ENCODE measurements at places on chromosomes 7 and 10. TPM values are rescaled to one million over a fixed set of nuclear protein-coding genes. Genes with fewer than 3 reads are reported as not detected.
A peak's percentile ranks its signal among the peaks of the same experiment; 100 is the strongest.

UNCX gene
- total RNA-seq: not detected

- no peak overlapping the region for H3K27ac ChIP-seq
- no peak for DNase-seq
- no peaks in the 10 kb centered on the region for H3K4me1 ChIP-seq
These were observed 53.9 kb upstream of the CTBP2 start for GRCh38 chr10:125214283-125214570.

GRCh38 chr10:65413001-65413400 lies 1512.8 kb upstream of the LRRTM3 start:
- DNase-seq: no peak
- H3K27ac ChIP-seq: no peak overlapping the region
- H3K36me3 ChIP-seq: no peaks in the 10 kb centered on the region
- no peaks in the 10 kb centered on the region for H3K27me3 ChIP-seq

SRI gene
- 66.0 TPM for total RNA-seq

DNA sequence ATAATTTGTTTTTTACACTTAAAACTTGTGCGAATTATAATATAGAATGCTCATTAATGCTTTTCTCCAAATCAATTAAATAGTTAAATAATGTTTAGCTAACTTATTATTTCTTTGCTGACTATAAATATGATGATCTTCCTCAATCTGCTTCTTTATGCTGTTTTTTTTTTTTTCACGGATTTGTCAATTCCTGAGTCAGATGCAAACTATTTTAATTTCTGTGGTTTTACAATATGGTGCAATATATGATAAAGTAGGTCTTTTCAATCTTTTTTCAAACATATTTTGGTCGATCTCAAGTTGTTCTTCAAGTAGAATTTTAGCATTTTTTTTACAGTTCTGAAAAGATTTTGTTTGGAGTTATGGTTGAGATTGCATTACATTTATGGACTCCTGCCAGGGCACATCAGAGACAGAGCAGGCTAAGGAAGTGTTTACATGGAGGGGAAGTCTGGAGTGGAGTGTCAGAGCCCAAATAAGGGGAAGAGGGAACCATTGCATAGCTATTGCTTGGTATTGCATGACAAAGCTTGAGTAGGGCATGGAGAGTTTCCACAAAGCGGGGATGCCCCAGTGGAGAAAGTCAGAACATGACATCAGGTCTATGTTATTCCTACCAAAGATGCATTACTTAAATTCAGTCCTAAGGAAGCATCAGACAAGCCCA lies 204.4 kb downstream of the OTUD1 start:
- DNase-seq: no peak
- no peaks in the 10 kb centered on the region for H3K36me3 ChIP-seq
- H3K4me1 ChIP-seq: no peaks in the 10 kb centered on the region

DNA sequence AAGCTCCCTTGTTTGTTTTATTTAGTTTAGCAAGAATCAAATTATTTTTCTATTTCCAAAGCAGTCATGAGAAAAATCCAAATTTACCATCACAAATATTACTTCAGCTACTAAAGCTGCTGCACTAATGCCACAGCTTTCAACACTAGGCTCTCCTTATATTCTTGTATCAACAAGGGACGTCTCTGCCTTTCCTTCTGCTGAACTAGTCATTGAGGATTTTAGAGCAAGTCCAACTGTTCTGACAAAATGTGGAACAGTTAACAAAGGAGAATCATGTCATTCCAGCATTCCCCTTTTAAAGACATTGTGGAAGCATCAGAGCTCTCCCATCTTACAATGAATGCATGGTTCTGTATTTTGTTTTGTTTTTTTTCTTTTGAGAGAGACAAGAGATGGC lies 28.6 kb downstream of the FAM13C start:
- H3K27me3 ChIP-seq: no peaks in the 10 kb centered on the region
- no peaks in the 10 kb centered on the region for H3K4me1 ChIP-seq

GRCh38 chr7:66771795-66772194 lies 31.3 kb downstream of the RABGEF1 start:
- no peak for DNase-seq
- H3K4me1 ChIP-seq: no peaks in the 10 kb centered on the region
- no peaks in the 10 kb centered on the region for H3K27me3 ChIP-seq
- H3K27ac ChIP-seq: no peak overlapping the region
- no peaks in the 10 kb centered on the region for H3K36me3 ChIP-seq

- H3K27me3 ChIP-seq: no peaks in the 10 kb centered on the region
- H3K27ac ChIP-seq: no peak overlapping the region
These were observed 158.9 kb downstream of the ELMO1 start for GRCh38 chr7:37289781-37290180.

- DNase-seq: no peak
- peaks cover 2% of the 10 kb centered on the region for H3K27me3 ChIP-seq
- peaks cover 11% of the 10 kb centered on the region for H3K4me1 ChIP-seq
- H3K4me3 ChIP-seq: no peak overlapping the region
These were observed 31.0 kb downstream of the PRSS2 start for GRCh38 chr7:142801601-142802295.

DNA sequence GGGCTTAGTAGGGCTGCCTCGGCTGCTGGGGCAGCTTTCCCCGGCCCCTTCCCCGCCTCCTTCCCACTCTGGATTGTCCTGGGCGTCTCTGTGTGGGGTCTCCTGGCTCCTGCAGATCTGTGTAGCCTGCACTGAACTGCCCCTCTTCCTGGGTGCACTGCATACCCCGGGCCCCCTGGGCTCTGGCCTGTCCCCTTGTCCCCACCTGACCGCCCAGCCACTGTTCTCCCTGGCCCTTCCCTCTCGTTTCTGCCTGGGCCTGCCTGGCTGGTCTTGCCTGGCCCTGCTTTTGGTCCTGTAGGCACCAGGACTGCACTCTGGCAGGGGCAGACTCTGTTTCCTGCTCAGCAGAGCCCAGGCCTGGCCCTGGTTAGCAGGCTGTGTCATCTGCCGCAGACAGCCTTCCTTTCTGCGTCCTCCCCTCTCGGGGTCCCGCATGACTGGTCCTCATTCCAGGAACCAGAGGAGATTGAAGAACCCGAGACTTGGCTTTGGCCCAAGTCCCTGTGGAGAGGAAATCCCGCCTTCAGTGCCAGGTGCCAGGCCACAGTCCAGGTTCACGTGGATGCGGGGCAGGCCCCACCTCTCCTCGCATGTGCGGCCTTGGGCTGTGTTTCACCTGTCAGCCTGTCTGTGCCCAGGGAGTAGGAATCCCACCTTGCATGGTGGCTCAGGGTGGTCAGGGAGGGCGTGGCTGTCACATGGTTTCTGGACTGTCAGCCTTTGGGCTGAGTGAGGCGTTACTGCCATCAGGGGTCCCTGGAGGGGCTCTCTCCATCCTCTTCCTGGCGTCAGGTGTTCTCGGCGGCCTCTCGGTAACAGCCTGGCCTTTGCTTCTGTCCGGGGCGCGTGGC lies 9.2 kb downstream of the INPP5A start:
- H3K36me3 ChIP-seq: no peaks in the 10 kb centered on the region
- DNase-seq: peak; percentile 26
- H3K27ac ChIP-seq: no peak overlapping the region
- no peak overlapping the region for H3K4me3 ChIP-seq
- H3K4me1 ChIP-seq: peaks cover 41% of the 10 kb centered on the region
- H3K27me3 ChIP-seq: no peaks in the 10 kb centered on the region

VIPR2 gene
- 9.8 TPM for total RNA-seq

HMX3 gene
- total RNA-seq: not detected

Measured in uterus (tissue), 4 donors.